ENCODE measurements at places on chromosomes 16 and 17.

DNA sequence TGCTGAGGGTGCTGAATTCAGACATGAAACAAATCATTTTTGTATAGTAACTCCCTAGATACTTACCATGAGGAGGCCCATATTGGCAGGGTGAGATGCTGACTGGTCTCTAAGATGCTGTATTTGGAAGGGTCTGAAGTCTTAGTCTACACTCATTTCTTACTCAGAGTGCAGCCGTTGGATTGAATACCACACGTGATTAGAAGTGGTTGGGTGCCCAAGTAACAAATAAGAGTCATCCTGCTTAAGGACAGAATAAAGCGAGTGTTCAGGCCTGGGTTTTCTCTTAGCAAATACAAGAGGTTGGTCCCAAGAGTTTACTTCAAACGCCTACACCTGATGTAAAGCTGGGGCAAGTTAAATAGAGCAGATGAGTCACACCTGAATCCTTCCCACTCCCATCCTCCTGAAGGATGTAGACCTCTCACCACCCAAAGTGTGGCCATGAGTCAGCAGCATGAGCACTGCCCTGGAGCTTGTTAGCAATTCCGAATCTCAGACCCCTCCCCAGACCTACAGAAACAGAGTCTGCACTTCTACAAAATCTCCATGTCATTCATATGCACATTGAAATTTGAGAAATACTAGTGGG, 284.6 kb upstream of the CDH5 start:
- no peak for DNase-seq

DNA sequence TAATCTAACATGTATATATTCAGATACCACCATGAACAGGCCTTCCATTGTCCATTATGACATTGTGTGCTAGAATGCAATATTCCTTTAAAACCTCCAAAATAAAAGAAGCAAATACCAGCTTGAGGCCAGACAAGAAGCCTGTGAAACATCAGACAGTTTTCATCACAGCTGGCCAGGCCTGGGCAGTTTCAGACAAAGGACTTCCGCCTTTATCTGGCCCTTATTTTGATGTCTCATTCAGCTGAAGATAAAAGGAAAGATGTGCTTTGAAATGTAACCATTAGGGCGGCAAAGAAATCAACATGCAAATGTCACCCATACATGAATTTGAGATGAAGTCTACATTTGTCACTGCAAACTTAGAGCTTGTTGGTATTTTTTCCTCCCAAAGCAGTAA, 737.5 kb downstream of the KCNJ2 start:
- no peak for DNase-seq

DNA sequence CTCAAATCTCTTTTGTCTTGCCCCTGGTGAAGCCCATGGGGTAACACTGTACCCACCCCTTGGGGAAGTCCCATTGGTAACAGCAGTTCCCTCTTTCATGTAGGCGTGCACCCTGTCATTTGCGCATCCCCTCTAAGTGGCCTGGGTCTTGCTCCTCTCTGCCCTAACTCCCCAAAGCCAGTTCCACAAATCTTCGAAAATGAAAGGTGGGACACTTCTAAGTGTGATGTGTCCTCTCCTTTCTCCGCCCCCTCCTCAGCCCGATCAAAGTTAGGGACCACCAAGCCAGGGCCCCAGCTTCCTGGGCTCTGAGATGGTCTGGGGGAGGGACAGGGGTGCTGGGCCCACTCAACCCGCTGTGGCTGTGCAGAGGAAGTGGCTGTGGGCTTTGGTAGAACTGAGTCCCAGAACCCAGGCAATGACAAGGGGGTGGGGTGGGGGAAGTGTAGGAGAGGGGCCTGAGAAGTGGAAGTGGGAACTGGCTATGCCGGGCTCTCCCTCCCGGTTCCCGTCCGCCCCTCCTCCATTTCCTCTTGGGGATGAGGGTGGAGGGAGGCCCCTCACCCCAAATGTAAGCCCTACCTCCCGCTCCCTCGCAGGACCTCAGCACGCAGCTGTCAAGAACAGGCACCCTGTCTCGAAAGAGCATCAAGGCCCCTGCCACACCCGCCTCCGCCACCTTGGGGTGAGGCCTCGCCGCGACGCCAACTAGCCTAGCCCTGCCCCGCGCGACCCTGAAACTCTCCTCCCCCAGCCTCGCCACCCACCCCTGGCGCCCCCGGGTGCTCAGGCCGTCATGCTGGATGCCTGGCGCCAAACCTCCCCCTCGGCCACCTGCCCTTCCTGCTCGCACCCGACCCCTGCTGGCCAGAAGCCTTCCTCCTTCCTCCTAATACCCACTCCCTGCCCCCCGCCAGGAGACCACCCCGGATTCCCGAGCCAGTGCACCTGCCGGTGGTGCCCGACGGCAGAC, 8.7 kb downstream of the ABI3 start:
- no peak for DNase-seq

DNA sequence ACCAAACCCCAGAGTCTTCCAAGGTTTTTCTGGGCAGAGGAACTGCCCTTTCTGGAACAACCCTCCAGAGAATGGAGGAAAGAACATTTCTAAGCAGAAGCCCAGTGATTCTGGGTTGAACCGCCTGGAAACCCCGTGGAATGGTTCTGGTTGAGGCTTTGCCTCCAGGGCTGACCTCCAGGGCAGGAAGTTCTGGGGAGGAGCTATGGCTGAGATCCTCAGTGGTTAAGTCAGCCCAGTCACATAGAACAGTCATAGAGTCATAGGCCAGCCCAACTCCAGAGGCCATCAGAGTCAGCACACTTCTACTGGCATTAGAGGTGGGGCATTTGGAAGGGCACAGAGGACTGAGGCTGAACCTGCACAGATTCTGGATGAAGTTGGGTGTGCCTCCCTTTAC, 65.9 kb downstream of the SPACA3 start:
- no peak for DNase-seq

- DNase-seq, result no peak
Observed at GRCh38 chr16:64089697-64090096, 1032.2 kb downstream of the CDH11 start.

GRCh38 chr17:68255731-68256538, 8.1 kb downstream of the AMZ2 start:
- DNase-seq, result no peak

DNA sequence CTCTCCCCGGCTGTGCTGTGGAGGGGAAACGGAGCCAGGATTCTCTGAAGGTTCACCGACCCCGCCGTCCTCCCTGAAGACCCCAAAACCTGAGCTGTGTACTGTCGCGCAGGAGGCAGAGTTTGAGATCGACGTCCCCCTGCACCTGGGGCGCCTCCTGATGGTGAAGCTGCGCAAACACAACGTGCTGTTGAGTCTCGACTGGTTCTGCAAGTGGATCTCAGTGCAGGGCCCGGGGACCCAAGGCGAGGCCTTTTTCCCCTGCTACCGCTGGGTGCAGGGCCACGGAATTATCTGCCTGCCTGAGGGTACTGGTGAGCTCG, 62.6 kb upstream of the TEKT1 start:
- peak; percentile 50 for DNase-seq

- no peak for DNase-seq
Observed at GRCh38 chr16:85101956-85102630, 10.2 kb downstream of the CIBAR2 start.

DNA sequence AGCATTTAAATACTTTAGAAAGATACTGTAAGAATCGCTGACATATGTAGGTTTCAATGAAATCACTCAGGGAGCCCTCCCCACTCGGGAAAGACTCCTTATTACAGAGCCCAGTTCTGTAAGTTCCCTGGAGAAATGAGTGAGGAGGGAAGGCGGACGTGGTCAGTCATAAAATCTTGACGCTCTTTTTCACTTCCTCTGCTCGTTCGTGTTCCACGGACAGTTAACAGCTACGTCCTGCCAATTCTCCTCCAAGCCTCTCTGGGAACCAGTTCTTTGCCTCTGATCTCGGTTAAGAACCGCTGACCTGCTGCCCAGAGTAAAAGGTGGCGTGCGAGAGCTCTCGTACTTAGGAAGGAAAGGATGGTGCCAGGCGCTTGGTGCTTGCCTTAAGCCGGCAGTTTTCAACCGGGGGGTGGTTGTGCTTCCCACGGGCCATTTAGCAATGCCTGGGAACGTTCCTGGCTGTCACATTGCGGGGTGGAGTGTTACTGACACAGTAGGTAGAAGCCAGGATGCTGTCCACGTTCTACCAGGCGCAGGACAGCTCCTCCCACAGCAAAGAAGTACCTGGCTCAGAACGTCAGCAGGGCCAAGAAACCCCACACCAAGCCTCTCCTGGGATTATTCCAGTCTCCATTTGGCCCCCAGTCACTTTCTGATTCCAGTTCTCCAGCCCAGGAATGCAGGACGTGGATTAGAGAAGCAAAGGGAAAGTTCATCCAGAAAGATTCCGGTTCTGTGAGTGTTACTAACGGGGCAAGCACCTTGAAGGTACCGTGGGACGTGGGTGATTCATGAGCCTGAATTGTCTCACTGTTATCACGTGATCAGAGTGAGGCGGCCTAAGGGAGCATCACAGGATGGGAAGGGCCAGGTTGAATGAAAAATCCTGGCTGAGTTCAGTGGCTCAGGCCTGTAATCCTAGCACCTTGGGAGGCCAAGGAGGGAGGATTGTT, 87.7 kb downstream of the MRM3 start:
- DNase-seq, result no peak

GRCh38 chr16:17370223-17370707, 100.5 kb downstream of the XYLT1 start:
- DNase-seq, result no peak

DNA sequence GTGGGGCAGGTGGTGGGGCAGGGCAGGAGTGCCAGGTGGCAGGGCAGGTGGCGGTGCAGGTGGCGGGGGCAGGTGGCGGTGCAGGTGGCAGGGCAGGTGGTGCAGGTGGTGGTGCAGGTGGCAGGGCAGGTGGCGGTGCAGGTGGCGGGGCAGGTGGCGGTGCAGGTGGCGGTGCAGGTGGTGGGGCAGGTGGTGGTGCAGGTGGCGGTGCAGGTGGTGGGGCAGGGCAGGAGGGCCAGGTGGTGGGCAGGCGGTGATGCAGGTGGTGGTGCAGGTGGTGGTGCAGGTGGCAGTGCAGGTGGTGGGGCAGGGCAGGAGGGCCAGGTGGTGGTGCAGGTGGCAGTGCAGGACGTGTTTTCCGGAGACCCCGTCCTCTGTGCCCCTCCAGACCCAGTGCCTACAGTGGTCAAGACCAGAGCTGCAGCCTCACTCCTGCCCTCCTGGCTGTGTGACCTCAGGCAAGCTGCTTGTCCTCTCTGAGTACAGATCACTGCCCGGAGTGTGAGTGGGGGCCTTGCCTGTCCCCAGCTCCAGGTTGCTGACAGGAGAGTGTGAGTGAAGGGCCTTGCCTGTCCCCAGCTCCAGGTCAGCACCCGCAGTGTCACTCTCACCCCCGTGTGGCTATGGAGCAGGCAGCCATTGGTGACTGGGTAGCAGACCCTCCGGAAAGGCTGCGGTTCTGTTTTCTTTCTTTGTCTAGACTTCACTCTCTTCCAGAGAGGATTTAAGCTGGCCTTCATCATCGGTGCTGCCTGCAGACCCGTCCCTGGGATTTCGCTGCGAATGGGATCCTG, 16.1 kb upstream of the NPTX1 start:
- no peak for DNase-seq
